LHCN-M2 (cell line): ENCODE measurements at places on chromosomes 6 and 20. TPM values are rescaled to one million over a fixed set of nuclear protein-coding genes. Genes with fewer than 3 reads are reported as not detected.

The MYLK2 gene
- 0.29 and 0.71 TPM in 2 replicates for total RNA-seq

The HTR1B gene
- 0.46 and 0.64 TPM in 2 replicates for total RNA-seq

DNA sequence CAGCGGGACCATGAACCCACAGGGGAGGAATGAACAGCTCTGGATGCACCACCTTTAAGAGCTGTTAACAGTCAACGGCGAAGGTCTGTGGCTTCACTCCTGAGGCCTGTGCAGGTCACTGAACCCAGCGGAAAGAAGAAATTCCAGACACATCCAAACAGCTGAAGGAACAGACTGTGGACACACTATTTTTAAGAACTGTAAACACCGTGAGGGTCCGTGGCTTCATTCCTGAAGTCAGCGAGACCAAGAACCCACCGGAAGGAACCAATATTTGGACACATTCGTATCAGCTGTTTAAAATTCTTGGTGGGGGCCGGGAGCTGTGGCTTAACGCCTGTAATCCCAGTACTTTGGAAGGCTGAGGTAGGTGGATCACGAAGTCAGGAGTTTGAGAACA is 5.4 kb upstream of the TMEM14B start:
- no peak for DNase-seq

GRCh38 chr6:70225055-70225454 is 77.8 kb downstream of the COL9A1 start:
- no peak for DNase-seq

DNA sequence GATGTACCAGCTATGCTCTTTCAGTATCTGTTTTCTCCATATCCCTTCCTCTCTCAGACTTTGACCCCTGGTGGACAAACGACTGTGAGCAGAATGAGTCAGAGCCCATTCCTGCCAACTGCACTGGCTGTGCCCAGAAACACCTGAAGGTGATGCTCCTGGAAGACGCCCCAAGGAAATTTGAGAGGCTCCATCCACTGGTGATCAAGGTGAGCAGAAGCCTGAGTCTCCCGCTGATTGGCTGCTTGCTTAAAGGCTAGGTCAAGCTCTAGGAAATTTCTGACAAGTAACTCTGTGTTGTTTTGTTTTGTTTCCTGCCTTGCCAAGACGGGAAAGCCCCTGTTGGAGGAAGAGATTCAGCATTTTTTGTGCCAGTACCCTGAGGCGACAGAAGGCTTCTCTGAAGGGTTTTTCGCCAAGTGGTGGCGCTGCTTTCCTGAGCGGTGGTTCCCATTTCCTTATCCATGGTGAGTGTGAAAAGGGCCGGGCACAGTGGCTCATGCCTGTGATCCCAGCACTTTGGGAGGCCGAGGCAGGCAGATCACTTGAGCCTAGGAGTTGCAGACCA is 28.6 kb downstream of the C6orf89 start:
- DNase-seq, result peak; percentile 52

The NKX2-2 gene
- not detected in 2 replicates for total RNA-seq

- no peak for DNase-seq
Observed at GRCh38 chr20:3046677-3047462, 1.0 kb downstream of the MRPS26 start.

The DOK5 gene
- total RNA-seq, result not detected in 2 replicates

The SIM1 gene
- total RNA-seq, result 2.2 and 4.7 TPM in 2 replicates

The KIF25 gene
- total RNA-seq, result not detected in 2 replicates

DNA sequence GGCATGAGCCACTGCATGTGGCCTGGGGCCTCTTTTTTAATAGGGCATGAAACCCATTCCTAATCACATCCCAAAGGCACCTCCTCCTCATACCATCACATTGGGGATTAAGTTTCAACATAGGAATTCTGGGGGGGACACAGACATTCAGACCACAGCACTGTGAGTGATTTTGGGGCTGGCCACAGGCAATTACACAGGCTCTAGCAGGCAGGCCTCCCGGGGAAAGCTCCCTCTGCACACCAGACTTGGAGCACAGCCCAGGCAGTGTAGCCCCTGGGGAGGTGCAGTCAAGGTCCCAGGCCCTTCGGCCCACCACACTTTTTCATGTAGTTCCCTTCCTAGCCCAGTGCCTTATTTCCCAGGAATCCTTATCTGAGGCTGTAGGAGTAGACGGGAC is 5.5 kb downstream of the SFT2D1 start:
- no peak for DNase-seq

The SIRPG gene
- total RNA-seq, result not detected in 2 replicates

The HLA-DQB1 gene
- not detected in 2 replicates for total RNA-seq

DNA sequence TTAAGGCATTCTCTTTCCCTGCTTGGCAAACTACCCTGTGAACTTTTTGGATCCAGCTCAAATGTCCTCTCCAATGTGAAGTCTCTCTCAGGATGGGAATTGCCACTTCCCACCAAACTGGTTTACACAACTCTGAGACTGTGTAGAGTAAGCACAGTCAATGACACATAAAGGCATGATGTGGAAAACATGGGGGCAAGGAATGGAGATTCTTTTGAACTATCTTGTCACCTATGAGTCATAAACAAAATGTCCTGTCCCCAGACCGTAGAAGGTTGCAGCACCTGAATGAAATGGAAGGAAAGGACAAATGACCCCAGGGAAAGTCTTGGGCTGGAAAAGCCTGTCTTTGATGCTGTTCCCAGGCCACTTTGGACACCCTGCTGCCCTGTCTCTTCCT is 11.0 kb upstream of the KIF13A start:
- DNase-seq, result peak; percentile 21
